NCI-H446 (cell line): ENCODE measurements at places on chromosomes 11 and 22.

DNA sequence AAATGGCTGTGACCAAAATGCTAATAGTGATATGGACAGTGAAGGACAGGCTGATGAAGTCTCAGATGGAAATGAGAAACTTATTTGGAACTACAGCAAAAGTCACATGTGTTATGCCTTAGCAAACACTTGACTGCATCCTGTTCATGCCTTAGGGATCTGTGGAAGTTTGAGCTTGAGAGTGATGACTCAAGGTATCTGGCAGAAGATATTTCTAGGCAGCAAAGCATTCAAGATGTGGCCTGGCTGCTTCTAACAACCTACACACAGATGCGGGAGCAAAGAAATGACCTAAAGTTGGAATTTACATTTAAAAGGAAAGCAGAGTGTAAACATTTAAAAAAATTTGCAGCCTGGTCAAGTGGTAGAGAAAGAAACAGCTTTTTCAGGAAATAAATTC, 28.1 kb upstream of the CD81 start:
- DNase-seq: no peak

GRCh38 chr22:23824476-23825245, 14.1 kb downstream of the DERL3 start:
- DNase-seq: no peak

DNA sequence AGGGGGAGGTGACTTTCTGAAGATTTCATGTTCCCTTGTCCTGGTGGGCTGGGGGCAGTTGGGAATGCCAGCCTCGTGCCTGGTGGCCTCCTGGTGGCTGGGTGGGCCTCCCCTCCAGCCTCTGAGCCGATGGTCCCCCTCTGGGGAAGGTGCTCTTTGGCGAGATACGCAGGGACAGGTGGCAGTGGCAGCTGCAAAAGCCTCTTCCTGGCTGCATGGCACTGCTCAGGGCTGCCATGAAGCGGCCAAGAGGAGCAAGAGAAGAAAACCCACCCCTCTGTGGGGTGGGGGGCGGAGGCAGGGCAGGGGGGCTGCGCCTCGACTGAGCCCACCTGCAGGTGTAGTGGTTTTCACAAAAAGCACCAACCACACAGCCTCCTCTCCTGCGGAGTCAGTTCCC, 61.8 kb upstream of the PHF21B start:
- no peak for DNase-seq

- DNase-seq: no peak
Measured at GRCh38 chr11:118845369-118845768, 38.3 kb upstream of the CXCR5 start.

- no peak for DNase-seq
Measured at GRCh38 chr11:111461460-111462235, 50.5 kb downstream of the BTG4 start.

GRCh38 chr11:57111619-57112018, 70.1 kb upstream of the LRRC55 start:
- no peak for DNase-seq

GRCh38 chr11:57399221-57399620, 8.8 kb upstream of the PRG2 start:
- no peak for DNase-seq
